Nucleus accumbens (tissue), 56 donors: ENCODE measurements at places on chromosomes 13 and 19.

GRCh38 chr13:75537401-75538365 is at the start of gene COMMD6:
Gene COMMD6 (minus strand): TSS chr13:75537841. CDS start chr13:75537805, 36 bp downstream.
- DNase-seq = peak; percentile 62

DNA sequence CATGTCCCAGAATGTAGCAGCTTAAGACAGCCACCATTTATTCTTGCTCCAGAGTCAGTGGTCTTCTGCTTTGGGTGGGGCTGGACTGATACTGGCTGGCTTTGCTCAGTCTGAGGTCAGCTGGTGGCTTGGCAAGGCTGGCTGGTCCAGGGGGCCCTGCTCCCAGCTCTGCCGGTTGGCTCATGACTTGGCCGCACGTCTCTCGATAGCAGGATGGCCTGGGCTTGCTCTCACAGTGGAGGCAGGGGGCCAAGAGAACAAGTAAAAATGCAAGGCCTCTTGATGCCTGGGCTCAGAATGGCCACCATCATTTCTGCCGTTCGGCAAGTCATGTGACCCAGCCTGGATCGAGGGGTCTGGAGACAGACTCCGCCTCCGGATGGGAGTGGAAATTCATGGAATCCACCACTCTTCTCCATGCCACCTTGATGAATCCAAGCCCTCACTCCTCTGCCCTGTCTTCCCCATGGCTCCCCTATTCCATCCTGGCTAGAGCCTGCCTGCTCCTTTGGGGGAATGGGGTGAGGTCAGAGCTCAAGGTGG is 13.1 kb downstream of the ACTMAP start:
- DNase-seq = no peak

GRCh38 chr13:50609011-50609410 is 234.5 kb downstream of the DLEU7 start:
- DNase-seq = no peak

DNA sequence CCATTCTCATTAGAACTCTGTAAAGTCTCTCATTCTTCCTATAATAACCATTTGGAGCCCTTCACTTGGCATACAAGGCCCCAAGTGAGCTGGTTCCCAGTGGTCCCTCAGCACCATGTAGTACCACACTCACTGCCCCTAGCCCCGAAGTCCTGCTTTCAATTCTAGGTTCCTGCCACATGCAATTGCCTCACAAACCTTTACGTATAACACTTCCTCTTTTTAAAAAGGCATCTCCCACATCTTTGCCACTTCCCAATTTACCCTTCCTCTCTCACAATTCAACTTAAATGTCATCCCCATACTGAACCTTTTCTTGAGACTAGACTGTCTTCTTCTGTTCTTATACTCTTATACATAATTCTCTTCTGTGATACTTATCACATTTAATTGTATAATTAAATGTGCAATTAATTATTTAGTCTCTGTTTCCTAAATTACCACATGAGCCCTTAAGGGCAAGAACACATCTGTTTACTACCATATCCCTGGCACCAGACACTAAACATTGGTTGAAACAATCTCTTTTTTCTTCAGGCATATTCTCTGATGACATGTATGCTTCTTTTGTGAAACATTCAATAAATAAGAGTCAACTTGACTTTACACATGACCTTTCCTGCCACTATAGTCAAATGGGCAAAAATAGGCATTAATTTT is 304.0 kb downstream of the SPRY2 start:
- DNase-seq = no peak

- no peak for DNase-seq
Observed at GRCh38 chr13:113628291-113629270, 29.4 kb downstream of the ATP4B start.

DNA sequence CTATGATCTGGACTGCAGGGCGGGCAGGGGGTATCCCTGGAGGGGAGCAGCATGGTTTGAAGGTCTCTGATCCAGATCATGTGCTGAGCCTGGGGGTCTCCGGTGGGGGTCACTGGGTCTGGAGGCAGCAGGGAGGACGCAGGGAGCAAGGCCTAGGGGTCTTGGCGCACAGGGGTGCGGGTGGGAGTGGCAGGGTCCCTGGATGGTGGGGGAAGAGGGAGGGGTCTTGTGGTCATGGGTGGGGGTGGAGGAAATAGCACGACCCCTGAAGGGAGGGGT is 1.9 kb downstream of the BTBD2 start:
- DNase-seq = no peak

GRCh38 chr19:39332293-39332692 is 3.5 kb downstream of the GMFG start:
- no peak for DNase-seq

DNA sequence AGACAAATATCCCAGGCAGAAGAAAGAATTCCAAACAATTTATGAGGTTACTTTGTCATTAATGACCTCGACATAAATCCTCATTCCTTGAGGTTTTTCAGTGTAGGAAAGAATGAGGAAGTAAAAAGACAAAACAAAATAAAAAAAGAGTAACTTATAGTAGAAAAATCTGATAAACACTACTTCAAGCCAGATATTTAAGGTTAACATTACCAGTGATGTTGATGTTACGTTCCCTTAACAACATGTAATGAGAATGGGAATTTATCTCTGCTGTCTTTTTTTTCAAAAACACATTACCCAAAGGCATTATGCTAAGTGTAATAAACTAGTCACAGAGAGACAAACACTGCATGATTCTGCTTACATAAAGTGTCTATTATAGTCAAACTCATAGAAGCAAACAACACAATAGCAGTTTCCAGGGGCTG is 935.1 kb downstream of the SLITRK1 start:
- DNase-seq = no peak
